Activated T-cell treated with anti-CD3 and anti-CD28 coated beads, Interleukin-2, amount 50 U/mL, for 48 hours (primary cell): ENCODE measurements at places on chromosomes 1 and 21.
A peak's percentile ranks its signal among the peaks of the same experiment; 100 is the strongest.

- no peak for DNase-seq
These were observed 270.3 kb downstream of the RGS7 start for GRCh38 chr1:241086686-241087085.

- no peak for DNase-seq
These were observed 185.7 kb downstream of the FOXD2 start for GRCh38 chr1:47623557-47623940.

DNA sequence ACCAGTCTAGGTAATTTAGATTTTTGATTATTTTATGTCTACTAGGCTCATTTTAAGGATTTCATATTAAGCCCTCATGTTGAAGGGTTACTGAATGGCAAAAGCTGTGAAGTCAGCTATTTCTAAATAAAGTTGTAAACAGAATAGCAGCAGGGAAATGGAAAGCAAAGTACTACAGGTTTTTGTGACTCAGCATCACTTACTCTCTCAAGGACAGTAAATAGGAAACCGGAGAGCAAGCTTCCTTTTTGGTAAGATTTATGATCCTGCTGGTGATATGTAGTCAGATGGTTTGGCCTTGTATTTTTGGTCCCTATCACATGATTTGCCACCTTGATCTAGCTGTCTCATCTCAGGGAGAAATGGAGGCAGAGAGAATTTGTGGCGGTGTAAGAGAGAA, 226.0 kb downstream of the RPS6KC1 start:
- no peak for DNase-seq

GRCh38 chr1:16922466-16922865, 735 bp downstream of the CROCC start:
- no peak for DNase-seq

GRCh38 chr1:245261786-245262185, 107.0 kb downstream of the KIF26B start:
- no peak for DNase-seq

DNA sequence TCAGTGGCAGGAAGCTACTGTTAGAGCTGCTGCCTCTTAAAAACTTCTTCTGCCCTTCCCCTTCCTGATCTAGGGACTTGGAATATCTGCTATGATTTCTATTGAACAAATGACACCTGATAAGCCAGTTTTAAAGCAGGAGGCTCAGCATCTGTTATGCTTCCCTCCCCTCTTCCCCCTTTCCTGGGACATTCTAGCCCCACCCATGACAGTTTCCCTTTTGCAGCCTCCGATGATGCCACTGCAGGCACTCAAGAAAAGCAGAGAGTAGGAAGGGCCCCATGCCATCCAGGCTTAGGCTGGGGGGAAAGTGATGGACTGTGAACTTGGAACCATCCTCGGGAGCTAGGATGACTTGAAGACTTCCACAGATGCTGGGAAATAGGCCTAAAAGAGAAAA, 15.1 kb upstream of the EPB41 start:
- no peak for DNase-seq

DNA sequence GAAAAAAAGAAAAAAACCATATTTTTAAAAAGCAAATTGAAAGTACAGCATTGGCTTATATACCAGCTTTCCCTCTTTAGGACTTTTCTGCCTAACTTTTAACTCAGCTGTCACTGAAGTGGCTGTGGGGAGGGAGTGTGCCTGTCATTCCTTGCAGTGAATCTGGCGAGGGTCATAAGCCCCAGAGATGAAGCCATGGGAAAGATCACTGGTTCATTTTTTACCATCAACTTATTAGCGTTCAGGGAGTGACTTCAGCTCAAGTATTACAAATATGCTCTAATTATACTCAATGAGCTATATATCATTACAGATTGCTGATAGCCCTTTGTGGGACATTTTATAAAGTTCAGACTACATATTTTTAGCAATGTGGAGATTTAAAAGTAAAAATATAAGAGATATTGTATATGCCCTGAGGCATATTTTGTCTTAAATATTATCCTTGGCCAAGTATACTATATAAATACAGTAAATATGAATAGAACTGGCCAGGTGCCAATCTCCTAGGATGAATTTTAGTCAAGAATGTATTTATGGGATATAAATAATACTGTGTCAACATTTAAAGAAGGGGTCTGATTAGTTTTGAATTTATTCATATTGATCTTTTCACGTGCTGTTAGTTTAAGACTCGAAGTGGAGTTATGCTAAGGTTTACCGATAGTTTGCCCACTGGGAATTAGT, 4.4 kb downstream of the TGFB2 start:
- DNase-seq: no peak

- peak; percentile 89 for DNase-seq
These were observed 862 bp downstream of the GSTM3 start for GRCh38 chr1:109739738-109740614.
